Liver (tissue), 10 donors: ENCODE measurements at places on chromosomes 6 and 20. TPM values are rescaled to one million over a fixed set of nuclear protein-coding genes. Genes with fewer than 3 reads are reported as not detected.

The PPP1R14C gene
- not detected for polyA plus RNA-seq

The GHRH gene
- not detected for polyA plus RNA-seq

The DEF6 gene
- polyA plus RNA-seq = 1.6 TPM

The COL11A2 gene
- polyA plus RNA-seq = 0.36 TPM

The SLPI gene
- polyA plus RNA-seq = 308 TPM

The HAO1 gene
- polyA plus RNA-seq = 164 TPM

The BHLHE23 gene
- not detected for polyA plus RNA-seq

DNA sequence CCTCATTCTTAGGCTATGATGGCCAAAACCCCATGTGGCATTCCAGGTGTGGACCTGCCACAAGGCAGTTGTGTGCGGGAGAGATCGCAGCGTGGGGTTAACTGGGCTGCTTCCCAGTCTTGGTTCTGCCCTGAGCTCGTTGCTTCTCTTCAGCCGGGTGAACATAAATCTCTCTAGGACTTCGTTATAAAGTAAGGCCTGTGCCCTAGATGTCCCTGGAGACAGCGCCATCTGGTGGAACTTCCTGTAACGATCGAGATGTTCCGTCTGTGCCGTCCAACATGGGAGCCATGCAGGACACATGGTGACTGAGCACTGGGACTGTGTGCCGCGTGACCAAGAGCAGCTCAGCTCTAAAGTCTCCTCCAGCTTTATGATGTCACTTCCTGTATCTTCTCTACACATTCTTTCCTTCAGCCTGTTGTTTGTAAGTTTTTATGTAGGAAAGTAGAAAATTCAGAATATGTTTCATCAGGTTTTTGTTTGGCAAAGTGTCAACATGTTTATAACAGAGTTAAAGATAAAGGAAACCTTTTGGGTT, 26.8 kb upstream of the RPP40 start:
- DNase-seq = peak; percentile 85

DNA sequence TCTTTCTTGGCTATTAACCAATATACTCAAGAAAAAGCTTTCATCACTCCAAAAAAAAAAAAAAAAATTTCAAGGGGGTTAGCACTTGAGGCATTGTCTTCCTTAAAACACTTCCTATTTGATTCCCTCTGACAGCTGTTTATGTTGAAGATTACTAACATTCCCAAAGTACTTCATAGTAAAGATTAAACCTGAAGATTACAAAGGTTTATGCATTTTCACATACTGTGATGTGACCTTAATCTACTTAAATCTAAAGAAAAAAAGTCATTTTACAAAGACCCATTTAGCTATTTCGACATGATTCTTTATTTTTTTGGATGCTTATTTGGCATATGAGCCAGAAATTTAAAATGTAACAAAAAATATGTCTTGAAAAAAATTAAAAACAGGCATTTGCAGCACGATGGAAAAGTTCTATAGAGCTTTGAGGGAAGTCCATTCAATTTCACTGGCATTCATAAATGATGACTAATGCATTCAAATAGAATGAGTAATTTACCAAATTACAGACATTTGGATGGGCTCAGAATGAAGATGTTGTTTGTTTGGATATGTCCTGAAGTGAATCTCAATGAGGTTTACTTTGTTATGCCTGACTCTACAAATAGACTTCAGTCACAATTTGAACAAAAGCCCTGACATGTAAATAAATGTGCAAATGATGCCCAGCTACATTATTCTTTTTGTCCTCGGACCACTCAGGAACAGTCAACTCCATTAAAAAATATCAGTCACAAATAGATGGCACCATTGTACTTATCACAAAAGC, 674.6 kb upstream of the MARCKS start:
- no peak for DNase-seq

GRCh38 chr6:56292505-56293181, 45.3 kb upstream of the COL21A1 start:
- DNase-seq = no peak

GRCh38 chr6:31225735-31226134, 46.2 kb downstream of the HLA-C start:
- DNase-seq = no peak

GRCh38 chr20:63054681-63055240, 48.0 kb upstream of the BHLHE23 start:
- no peak for DNase-seq

DNA sequence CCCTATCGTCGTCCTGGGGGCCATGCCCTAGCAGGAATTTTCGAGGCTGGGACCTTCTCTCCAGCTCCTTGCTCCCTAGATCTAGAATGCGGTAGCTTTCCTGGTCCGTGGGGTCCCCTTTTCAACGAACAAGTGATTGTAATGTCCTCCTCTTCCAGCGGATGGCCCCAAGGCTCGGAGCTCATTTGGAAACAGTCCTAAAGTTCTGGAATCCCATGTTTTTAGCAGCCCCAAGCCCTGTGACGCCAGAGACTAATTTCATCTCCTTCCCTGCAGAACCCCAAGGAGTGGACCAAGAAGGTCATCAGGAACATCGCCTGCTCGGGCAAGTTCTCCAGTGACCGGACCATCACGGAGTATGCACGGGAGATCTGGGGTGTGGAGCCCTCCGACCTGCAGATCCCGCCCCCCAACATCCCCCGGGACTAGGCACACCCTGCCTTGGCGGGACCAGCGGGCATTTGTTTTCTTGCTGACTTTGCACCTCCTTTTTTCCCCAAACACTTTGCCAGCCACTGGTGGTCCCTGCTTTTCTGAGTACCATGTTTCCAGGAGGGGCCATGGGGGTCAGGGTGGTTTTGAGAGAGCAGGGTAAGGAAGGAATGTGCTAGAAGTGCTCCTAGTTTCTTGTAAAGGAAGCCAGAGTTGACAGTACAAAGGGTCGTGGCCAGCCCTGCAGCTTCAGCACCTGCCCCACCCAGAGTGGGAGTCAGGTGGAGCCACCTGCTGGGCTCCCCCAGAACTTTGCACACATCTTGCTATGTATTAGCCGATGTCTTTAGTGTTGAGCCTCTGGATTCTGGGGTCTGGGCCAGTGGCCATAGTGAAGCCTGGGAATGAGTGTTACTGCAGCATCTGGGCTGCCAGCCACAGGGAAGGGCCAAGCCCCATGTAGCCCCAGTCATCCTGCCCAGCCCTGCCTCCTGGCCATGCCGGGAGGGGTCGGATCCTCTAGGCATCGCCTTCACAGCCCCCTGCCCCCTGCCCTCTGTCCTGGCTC, 48.5 kb downstream of the PYGB start:
- DNase-seq = no peak

- no peak for DNase-seq
These were observed 3.7 kb upstream of the CCDC167 start for GRCh38 chr6:37503309-37503965.

DNA sequence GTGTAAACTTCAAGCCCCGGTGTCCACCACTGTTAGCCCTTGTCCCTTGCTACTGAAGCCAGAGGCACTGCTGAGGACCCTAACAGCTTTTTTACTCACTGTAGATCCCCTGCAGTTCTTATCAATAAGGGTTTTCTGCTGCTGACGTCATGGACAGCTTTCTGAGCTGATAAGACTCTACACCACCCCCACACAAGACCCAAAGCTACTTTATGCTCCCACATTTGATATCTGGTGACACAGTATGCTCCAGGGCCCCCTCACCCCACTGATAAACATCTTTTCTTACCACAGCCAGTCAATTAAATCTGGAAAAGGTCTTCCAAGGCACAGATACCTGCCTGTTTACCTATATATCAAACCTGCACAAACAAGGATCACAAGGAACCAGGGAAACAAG, 65.3 kb downstream of the NUS1 start:
- DNase-seq = no peak

- no peak for DNase-seq
These were observed 51.2 kb upstream of the RANBP9 start for GRCh38 chr6:13762611-13763441.

DNA sequence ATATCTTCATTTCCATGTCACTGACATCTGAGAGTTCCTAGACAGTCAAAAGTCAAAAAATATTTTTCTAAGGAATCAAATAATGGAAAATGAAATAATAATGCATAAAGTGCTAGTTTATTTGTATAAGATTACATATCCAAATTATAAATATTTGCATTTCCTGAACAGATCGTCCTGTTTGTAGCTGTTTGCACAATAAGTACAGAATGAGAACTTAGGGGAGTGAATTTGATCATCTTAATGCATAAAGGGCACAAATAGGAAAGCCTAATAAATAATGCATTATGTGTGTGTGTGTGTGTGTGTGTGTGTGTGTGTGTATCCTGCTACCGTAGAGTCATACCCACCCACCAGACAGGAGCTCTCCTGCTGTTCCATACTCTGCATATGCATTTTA, 521.0 kb upstream of the EPHA7 start:
- DNase-seq = no peak

GRCh38 chr6:158051968-158052367, 70.3 kb downstream of the SYNJ2 start:
- no peak for DNase-seq

DNA sequence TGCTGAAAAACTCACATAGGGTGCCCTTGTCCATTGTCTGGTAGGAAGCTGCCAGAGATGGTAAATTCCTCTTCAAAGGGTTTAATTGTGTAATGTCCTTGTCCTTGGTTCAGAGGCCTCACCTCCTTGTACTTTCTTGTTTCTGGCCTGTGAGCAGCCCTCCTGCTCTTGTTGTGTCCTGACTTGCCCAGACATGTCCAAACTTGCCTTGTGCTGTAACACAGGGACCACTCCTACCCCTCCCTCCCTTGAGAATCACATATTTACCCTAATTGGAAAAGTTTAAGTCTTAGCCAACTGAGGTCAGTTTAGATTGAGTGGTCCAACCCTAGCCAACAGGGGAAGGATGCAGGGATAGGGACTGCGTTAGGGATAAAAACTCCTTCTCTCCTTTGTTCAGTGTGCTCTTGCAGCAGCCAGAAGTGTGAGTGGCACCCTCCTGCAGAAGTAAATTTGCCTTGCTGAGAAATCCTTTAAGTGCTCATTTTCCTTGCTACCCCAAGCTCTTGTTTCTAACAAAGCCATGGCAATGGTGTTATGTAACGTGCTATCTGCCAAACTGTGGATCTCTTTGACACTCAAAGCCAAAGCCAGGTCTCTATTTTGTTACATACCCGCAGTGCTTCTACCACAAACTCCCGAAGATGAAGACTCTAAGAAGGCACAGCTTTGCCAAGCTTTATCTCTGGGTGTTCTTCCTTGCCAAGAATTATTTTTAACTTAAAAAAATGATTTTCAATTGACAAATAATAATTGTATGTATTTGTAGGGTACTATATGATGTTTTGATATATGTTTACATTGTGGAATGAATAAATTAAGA, 414.5 kb downstream of the ESR1 start:
- no peak for DNase-seq

- DNase-seq = no peak
These were observed at the start of gene GGTLC1 for GRCh38 chr20:23988561-23988960. Gene GGTLC1 (minus strand): TSS chr20:23988779. CDS start chr20:23986611, 2,168 bp downstream.

DNA sequence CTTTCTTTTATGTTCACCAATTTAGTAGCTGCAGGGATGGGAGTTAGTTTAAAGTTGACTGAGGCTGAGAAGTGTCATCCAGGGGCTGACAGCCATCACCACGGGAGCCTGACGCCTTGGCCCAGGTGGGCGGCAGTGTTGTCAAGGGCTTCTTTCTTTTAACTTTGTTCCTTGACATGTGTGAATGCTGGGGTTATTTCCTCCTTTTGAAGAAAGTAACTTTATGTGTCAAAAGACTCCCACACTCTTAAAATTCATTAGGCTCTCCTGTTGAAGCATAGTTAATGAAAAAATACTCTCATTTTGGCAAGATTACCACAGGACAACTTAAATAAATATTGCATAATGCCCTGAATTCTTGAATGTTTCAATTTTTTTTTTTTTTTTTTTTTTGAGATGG, 50.0 kb downstream of the SASH1 start:
- no peak for DNase-seq

DNA sequence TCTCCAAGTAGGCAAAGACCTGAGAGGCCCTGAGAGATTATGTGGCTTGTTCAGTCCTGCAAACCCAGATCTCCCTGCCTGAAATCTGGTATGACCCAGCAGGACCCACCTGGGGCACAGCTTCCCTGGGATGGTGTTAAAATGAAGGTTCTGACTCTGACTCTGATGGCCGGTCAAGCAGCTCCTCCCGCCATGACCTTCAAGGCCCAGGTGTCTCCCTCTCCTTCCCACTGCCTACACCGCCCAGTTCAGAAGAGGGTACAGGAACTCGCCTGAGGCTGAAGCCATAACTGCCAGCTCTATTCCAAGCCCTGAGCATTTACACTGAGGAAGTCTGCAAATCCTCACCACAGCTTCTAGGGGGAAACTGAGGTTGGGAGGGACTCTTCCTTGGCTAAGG, 5.9 kb upstream of the CST7 start:
- no peak for DNase-seq

DNA sequence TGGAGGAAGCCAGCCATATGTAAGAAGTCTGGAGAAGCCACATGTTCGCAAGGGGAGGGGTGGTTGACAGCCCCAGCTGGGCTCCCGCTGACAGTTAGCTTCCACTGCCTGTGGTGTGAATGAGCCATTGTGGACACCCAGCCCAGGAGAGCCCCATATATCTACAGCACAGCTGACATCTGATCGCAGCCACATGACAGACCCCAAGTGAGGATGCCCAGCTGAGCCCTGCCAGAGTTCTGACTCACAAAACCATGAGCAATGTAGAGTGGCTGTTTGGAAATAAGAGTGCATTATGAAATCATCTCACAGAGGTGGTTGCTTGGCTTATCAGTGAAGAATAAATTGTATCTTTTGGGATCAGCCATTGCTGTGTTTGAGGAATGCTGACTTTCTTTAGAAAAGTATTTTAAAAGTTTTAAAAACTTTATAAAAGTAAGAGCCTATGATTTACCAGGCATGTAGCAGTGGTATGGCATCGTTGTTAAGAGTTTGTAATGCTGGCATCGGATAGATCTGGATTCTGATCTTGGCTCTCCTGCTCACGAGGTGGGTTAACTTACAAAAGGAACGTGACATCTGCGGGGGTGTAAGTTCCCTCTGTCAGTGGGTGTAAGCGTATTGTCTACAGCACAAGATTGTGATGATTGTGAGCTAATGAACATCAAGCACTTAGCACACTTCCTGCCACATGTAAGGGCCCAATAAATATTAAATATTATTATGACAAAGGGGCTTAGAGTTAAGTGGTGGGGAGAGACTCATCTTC, 24.1 kb downstream of the CFAP61 start:
- no peak for DNase-seq

DNA sequence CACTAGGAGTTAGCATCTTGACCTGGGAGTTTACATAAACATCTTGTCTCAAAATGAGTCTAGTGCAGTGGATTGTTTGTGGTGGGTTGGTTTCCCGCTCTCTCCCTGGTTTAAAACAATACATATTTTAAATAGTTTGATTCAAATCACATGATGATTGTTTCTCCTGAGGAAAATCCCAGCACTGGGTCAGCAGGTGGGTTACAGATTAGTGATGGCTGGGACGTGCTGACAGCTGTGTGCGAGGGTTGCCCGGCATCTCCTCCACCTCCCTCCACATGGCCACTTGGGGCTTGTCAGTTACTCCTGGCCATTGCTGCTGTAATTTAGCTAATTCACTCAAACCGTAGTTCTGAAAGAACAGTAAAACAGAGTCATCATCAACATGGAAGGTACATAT, 306.4 kb upstream of the CITED2 start:
- DNase-seq = no peak

DNA sequence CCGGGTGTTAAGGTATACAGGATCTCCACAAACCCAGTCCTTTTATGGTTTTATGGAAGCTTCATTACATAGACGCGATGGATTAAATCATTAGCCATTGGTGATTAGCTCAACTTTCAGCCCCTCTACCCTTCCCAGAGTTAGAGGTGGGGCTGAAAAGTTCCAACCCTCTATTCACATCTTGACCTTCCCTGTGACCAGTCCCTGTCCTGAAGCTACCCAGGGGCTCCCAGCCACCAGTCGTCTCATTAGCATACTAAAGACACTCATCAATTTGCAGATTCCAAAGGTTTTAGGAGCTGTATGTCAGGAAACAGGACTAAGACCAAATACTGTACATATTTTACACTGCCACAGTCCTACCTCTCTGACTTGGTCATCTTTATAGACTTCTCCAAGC, 21.0 kb downstream of the KHDC1L start:
- no peak for DNase-seq
